ENCODE measurements at places on chromosomes 13 and 19.

DNA sequence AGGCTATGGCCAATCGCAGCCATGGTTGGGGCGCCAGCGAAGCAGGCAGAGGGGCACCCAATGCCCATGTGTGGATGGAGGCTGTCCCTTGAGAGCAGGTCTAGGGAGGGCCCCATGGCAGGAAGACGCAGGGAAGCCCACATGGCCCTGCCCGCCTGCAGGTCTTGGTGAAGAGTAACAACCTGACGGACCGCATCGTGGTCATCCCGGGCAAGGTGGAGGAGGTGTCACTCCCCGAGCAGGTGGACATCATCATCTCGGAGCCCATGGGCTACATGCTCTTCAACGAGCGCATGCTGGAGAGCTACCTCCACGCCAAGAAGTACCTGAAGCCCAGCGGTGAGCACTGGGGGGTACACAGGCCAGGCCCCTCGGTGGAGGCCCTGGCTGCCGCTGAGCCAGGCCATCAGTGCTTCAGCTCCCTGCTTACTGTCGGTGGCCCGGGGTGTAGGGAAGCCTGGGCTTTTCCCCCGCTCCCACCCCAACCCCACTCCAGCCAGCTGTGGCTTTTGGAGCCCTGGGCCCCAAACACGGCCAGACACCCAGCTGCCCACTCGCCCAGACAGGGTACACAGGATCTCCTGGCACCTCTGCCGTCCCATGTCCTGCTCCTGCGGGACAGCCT, 14.6 kb downstream of the YIPF2 start:
- no peak for DNase-seq

GRCh38 chr13:47707414-47707813, 293.7 kb downstream of the SUCLA2 start:
- no peak for DNase-seq

DNA sequence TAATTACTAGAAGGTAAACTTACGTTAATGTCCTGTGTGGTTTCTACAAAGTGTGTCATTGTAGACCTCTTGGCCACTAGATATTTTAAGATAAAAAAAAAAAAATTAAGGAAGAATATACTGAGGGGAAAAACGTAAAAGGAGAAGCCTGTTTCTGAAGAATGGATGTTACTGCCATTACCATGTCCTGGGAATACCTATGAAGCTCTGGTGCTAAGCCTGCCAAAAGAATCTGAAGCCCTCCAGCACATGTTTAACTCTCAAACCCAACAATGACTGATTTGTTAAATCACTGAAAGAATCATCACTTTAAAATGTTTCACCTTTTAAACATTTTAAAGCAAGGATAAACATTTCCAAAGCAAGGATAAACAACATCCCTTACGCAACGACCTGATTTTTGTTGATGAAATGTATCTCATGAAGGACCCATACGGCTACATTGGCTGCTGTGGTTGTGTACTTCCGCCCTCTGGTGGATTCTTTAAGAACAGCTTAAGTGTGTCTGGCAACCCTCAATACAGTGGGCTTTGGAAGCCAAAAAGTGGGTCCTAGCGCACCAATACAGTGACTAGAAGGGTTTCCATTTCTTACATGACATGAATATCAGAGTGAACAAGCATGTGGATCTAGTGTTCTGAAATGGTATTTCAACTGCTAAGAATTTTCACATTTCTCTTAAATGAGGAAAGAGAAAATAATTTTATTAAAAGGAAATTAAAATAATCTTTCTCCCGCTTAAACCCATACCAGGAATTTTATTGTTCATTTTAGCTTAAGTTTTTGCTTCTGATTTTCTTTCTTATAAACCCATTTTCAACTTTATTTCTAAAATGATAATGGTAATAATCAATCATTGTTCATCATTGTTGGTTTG, 74.5 kb upstream of the RAP2A start:
- peak; percentile 31 for DNase-seq

GRCh38 chr19:14148751-14149410, 12.5 kb upstream of the ASF1B start:
- no peak for DNase-seq

DNA sequence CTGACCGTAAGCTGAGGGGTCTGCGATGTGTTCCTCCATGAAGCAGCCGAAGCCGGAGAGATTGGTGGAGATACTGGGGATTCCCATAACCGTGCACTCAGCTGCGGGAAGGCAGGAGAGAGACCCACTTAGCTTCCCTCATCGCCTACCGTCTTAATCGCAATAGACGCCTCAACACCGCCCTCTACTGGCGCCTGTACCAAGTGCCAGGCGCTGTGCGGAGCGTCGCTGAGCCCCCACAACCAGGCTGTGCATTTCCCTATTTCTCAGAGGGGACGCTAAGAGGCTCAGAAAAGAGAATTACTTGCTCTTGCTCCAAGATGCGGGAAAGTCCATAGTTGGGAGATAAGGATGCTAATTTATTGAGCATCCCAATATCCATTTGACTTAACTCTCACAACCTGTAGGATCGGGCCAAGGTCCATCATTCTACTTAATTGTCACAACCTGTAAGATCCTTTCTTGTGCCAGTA, 5.8 kb downstream of the FTL start:
- peak; percentile 66 for DNase-seq

DNA sequence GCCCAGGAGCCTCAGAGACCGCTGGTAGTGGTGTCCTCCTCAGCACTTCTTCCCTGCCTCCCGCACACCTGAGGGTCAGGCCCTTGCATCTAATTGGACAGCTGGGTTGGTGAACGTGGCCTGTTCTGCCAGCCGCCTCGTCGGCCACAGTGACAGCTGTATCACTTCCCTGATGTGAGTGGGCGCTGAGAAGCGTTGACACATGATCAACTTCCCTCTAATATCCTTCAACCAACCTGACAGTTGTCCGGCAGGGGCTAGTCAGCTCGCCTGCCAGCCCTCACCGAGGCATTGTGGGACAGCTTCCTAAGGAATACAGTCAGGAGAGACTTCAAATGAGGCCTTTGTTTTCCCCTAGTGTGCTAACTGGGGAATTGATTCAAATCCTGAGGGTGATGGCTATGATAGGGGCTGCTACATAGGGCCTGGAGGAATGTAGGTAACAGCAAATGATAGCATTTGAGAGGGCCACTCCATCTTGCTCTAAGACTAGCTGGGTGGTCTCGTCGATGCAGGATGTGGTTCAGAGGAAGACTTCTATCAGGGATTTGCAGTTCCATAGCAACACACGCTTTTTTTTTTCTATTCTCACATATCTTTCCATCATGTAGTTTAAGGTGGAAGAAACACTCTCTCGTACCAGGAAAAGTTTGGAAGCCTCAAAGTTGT, 230.8 kb downstream of the TSHZ3 start:
- DNase-seq: no peak

GRCh38 chr13:78602561-78603239, 652 bp downstream of the POU4F1 start:
- no peak for DNase-seq

DNA sequence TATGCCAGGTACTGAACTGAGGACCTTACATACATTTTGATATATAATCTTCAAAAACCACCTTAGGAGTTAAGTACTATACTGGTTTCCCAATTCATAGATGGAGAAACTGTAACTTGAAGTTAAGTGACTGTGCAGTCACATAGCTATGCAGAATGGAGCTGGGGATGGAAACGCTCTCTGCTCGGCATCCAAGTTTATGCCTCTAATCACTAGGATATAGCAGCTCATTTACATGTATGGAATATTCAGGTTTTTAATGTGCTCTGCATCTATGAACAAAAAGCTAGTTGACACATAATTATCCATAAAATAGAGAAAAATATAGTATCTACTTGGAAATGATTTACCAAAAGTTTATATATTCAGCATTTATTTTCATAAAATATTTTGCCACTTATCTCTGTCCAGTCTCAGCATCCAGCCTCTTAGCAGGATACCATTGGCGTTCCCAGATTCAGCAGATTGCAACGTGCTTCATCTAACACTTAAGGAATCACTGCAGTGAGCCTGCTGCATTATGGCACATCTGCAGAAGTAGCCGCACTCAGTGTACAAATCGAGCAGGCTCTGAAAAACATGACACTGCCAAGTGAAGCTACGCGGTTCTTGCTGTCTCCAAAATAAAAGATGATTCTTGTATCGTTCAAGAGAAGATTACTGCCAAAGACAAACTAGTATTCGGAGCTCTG, 70.4 kb downstream of the MRPL57 start:
- DNase-seq: no peak

DNA sequence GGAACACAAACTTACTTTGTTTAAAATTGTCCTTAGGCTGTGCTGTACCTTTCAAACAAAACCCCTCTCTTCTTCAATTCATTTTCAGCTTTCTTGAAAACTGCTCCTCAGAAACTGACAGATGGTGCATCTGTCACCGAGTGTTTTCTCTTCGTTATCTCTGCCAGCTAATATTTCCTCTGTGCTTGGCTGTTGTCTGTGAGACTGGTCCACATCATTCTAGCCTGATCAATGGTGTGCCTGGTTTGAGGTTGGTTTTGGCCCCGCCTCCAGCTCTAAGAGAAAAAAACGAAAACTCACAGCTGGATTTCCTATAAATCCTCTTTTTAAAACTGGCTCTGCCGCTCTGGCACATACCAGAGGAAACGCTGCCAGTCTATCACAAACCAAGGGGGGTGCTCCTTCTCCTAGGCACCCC, 79.7 kb downstream of the STARD13 start:
- no peak for DNase-seq

GRCh38 chr13:99883805-99884204, 87.8 kb downstream of the ZIC5 start:
- no peak for DNase-seq

- DNase-seq: no peak
Measured at GRCh38 chr13:98927951-98928927, 49.6 kb downstream of the DOCK9 start.

DNA sequence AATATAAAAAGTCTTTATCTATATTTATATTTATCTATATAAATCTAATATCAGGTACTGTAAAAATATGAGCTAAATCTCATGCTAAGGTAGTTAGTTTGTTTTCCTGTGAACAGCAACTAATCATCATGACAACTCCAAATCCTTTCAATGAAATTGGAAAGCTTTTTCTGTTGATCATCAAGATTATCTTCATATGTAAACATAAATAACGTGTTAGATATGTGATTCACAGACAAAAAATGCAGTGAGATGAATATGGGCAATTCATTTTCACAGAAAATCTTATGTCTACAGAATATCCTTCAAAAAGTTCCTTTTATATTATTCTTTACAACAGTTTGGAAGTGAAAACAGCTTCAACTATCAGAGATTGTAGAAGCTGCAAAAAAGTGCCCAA, 41.7 kb upstream of the EEF1AKMT1 start:
- DNase-seq: no peak

DNA sequence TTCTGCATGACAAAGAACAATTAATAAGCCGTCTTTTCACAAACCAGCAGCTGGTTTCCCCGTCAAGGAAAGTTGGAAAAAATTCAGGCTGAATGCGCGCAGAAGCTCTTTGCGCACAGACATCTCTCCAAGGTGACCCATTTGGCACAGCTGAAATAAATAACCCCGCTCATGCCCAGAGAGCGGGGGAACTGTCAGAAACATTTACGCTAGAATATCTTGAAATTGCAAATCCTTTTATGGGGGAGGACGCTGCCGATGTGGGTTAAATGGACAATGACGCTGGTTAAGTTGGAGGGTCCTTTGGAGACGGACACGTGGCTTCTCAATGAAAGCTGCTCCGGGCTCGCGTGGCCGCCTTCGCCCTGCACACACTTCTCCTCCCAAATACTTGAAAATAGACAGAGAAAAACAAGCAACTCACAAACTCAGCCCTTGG, 30.6 kb downstream of the GSX1 start:
- no peak for DNase-seq

- no peak for DNase-seq
Measured at GRCh38 chr13:62932256-62932883, 1516.7 kb upstream of the PCDH20 start.

- no peak for DNase-seq
Measured at GRCh38 chr19:14848822-14849221, at the start of gene OR7A10. OR7A10 (minus strand) TSS chr19:14848922; CDS start chr19:14841877, 7,045 bp downstream.

DNA sequence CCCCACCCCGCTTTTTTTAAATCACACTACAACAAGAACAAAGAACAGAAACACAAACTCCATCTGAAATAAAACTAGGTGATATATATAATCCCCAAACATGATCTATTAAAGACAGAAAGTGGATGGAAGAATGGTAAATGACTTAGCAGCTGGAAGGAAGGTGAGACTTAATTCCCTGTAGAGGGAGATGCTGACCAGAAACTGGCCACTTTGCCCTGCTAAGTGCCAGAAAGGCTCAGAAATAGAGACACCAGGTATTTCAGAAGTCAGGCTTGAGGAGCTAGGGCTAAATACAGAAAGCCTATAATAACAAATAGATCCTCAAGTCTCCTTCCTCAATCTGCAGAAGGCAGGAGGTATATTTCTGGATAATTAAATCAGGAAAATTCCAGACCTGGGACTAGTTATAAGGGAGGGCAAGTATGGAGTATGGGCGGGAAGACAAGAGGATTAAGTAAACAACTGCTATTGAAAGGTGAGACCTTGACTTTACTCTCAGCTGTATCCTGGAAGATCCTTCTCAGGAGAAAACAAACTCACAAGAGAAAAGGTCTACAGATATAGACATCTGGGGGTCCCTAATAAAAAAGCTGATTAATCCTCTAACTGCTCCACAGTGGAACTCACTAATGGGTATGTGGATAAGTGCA, 32.2 kb downstream of the MTRF1 start:
- DNase-seq: no peak

DNA sequence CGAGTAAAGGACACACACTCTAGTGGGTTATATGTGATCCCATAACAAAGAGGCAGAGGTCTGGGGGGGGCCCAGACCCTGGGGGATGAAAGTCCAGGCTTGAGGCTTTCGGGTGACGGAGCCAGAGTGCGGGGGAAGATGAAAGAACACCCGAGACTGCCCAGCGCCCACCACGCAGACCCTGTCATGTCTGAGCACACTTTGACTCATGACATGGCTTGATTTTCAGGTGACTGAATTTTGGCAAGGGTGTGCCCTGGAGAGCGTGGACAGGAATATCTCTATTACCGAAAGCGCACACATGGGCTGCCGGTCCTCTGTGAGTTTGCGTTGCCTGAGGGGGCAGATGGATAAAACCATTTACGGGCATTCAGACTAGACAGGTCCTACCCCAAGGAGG, 192.0 kb upstream of the SOX1 start:
- DNase-seq: no peak

DNA sequence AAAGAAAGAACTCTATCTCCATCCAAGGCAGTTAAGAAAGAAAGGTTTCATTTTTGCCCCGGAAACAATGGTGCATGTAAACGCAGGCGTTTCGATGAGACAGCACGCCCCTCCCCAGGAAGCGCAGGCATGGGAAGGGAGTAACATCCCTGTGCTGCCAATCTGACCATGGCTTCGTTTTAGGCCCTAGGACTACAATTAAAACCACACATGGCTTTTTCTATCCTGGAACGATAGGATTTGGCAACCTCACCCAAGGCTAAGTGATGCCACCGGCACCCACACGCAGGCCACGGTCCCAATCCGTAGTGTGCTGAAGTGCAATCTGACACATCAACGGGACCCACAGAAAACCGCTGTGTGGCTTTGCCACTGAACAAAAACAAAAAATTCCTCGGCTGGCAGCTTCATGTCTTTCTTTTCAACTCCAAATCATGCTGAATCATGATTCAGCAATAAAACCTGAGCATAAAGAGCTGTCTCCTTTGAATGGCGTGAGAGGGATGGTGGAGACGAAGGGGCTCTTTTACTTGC, 24.2 kb downstream of the RANBP3 start:
- no peak for DNase-seq

GRCh38 chr19:5046339-5047039, 77.6 kb downstream of the KDM4B start:
- DNase-seq: no peak
